ENCODE measurements at places on chromosomes 12 and 14.
A peak's percentile ranks its signal among the peaks of the same experiment; 100 is the strongest.

- no peak for DNase-seq
These were observed 89.0 kb downstream of the C14orf39 start for GRCh38 chr14:60396718-60397343.

DNA sequence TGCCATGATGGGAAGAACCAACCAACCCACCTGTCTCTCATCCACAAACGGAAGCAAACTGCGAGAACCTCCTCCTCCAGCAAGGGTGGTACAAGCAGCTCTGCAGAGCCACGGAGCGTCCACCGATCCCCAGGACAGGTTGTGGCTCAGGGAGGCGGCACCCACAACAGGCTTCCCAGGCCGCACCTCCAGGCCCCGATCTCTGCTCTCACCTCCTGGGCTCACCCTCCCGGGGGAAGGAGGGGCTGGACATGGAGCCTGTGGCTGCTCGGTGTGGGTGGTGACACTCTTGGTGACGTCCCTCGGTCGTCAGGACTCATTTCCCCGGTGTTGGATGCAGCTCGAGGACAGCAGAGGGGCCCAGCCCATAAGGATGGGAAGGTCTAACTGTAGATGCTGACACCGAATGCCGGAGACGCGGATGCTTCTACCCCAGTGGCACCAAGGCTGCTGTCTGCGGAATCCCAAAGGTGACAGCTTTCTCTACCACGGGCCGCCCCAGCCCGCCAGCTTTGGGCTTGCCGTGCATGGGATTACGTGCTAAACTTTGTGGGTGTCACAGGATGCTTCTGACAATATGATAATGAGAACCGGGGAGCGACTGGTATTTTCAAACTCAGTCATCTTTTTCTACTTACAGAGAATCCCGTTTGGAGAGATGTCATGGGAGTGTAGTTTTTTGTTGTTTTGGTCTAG is 58.0 kb downstream of the STX2 start:
- no peak for DNase-seq

DNA sequence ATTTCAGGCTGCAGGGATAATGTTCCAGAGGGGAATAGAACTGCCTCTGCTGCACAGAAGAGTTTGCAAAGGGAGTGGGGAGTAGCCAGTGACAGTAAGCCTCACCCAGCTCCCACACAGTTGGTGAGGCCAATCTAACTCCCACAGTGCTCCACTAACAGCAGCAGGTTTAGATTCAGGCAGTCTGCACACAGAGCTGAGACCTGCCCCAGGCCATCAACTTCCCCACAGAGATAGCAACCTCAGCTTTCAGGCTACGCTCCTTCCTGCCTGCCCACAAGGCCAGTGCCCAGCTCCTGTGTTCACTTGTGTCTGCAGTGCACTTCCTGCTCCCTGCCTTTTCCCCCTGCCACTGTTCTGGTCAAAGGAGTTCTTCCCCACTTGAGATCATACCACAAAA is 107.5 kb downstream of the TBC1D30 start:
- no peak for DNase-seq

GRCh38 chr12:66767536-66767935 is 88.7 kb upstream of the GRIP1 start:
- no peak for DNase-seq

DNA sequence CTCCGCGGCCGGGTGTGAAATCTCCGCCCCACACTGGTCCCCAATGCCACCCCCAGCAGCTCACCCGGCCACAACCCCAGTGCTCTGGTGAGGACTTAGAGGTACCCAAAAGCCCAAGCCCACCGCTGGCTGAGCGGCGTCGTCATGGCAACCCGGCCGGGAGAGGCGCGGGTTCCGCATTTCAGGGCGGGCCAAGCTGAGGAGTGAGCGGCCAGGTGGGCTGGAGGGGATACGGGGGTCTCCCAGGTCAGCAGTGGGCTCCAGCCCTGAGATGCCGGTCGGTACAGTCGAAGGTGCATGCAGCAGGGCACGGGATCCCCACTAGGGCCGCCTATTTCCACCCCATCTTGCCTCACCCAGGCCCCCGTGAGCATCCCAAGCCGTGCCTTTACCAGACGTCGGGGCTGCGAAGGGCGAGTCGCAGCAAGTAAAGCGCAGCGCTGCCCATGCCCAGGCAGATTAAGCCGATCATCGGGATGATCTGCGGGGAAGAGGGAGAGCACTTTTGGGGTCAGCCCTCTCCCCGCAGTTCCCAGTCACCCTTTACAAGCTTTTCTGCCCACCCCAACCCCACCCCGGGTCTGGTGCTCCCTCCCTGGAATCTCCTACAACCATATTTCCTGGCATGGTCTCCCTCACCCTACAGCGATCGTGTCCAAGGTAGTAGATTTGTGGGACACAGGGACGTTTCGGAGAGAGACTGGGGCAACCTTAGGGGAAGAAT is 6.9 kb downstream of the SHMT2 start:
- no peak for DNase-seq

DNA sequence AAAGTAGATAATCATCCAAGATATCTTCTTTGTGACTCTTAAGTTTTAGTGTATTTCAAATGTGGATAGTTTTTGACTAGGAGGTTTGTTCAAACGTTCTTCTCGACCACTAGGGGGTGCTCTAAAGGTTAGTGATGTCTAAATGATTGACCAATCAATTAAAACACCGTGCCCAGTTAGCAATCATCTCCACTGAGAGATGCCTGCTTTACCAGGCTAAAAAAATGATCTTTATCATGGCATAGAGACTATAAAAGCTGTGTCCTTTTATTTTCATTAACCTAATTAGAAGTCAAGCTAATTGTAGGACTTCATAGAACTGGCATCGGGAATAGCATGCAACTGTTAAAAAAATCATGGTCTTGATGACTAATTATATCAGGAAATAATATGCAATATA is 153.9 kb downstream of the PRKCH start:
- DNase-seq = peak; percentile 64

DNA sequence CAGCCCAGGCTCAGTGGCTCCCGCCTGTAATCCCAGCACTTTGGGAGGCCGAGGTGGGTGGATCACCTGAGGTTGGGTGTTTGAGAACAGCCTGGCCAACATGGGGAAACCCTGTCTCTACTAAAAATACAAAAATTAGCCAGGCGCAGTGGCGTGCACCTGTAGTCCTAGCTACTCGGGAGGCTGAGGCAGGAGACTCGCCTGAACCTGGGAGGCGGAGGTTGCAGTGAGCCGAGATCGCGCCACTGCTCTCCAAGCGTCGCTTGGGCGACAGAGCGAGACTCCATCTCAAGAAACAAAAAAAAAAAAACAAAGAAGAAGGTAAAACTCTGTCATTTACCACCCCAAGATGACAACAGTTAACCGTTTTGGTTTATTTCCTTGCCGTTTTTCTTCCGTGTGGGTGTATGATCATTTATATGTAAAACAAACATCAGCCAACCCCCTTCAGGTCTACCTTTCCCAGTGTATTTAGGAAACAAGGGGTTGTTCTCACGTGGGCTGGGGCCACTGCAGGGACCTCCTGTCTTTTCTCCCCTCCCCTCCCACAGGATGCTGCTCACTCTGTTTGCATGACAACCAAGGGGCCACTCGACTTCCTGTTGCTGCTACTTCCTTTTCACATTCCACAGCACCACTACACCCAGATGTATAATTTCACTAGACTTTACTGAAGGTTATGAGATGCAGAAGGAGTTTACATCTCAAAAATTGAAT is 13.6 kb downstream of the TTC9 start:
- no peak for DNase-seq

GRCh38 chr14:58793131-58793740 is 155.5 kb downstream of the DACT1 start:
- DNase-seq = no peak

- no peak for DNase-seq
These were observed 2.7 kb downstream of the ASPG start for GRCh38 chr14:104087981-104088850.

DNA sequence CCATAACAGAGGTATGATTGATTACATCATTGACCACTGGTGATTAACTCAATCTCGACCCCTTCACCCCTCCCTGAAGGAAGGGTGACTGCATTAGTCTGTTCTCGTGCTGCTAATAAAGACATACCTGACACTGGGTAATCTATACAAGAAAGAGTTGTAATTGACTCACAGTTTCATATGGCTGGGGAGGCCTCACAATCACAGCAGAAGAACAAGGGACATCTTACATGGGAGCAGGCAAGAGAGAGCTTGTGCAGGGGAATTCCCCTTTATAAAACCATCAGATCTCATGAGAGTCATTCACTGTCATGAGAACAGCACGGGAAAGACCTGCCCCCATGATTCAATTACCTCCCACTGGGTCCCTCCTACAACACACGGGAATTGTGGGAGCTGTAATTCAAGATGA is 55.9 kb upstream of the TMCC3 start:
- no peak for DNase-seq

DNA sequence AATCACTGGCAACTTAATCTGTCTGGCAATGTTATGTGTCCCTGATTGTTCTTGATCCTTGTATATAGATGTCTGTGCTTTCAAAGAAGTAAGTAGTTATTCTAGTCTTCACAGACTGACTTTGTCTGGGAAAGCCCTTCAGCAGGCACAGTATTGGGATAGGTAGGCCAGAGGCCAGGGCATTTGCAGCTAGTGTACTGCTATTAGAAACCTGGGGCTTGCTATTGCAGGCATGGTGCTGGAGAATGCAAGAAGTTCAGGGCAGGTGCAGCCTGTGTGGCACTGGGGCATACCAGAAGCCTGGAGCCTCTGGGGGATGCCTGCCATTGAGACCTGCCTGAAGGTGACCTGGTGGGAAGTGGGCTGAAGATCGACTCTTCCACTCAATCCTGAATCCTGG is 96.3 kb downstream of the TMTC3 start:
- no peak for DNase-seq

- DNase-seq = no peak
These were observed 198.5 kb downstream of the SOX5 start for GRCh38 chr12:23750923-23751322.

DNA sequence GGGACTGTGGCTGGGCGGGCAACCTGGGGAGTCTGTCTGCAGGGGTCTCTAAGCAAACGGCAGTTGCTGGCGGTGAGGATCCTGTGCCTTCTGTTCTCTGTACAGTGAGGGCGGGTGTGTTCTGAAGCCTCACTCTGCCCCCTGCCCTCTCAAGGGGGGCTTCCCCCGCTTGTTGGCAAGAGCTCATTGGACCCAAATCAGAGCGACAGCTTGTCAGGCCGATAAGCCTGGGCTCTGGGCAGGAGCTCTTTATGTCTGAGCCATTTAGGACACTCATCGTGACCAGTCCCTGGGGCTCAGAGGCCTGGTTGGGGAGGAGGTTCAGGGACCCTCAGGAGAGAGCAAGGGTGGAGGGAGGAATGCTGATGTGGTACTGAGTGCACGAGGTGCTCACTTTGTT is 136.0 kb downstream of the TSPAN9 start:
- DNase-seq = no peak

DNA sequence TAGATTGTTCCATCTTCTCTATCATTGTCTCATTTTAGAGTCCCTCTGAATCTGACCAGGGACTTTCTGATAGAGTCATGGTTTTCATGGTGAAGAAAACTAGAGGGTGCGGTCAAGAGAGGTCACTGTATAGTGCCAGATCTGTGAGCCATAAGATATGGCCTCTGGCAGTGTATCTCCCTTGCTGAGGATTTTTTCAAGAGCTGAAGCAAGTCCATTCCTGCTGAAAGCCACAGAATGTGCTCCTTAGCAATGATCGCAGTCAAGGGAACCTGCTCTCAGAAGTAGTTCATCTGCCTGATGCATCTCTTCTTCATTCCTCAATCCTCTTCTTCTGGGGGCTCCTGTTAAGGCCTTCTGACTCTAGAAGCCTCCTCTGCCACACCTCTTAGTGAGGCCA is 405.2 kb downstream of the EGLN3 start:
- no peak for DNase-seq

DNA sequence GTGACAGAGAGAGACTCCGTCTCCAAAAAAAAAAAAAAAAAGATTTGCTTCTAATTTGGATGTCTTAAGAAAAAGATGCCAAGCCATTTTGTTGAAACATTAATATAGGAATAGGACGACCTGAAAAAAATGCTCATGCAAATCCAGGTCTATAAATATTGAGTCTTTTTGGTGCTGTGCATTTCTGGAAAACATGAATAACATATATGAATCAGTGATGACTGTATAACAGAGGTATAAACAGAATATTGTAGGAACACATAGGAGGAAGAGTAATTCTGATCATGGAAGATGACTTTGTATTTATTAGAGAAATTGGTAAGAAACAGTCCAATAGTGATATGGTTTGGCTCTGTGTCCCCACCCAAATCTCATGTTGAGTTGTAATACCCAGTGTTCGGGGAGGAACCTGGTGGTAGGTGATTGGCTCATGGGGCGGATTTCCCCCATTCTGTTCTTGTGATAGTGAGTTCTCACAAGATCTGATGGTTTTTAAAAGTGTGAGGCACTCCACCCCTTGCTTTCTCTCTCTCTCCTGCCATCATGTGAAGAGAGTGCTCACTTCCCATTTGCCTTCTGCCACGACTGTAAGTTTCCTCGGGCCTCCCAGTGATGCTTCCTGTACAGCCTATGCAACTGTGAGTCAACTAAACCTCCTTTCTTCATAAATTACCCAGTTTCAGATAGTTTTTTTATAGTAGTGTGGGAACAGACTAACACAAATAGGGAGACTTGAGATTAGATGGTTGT is 3.0 kb upstream of the SRSF5 start:
- DNase-seq = no peak

- no peak for DNase-seq
These were observed 37.6 kb downstream of the RTRAF start for GRCh38 chr14:52026901-52027300.

DNA sequence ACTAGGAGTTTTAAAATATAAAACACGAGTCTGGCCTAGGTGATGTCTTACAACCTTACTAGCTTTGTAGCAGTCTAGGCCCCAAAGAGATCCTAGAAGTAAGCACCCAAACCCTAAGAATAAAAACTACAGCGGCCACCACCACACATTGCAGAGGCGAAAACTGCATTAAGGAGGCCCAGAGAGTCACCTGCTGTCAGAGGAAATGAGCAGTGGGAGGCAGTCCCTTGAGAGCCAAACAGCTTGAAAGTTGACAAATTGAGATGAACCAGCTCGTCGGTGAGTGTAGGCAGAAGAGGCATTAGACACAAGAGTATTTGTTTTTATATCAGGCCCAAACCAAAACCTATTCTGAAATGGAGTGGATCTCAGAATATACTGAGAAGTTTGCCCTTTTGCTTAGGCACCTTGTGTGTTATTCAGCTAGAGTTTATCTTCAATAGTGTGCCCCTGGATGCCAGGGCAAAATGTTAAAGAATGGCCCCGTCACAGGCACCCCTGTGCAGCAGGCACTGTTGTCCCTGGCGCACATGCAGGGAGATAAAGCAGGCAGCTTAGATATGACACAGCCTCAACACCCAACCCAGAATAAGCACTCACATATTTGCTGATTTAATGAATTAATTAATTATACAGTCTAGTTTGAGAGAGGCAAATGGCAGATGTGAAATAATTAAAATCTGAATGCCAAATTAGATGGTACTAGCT is 56.7 kb downstream of the TTC7B start:
- no peak for DNase-seq

All from amniotic stem cell (primary cell).